ENCODE measurements at places on chromosomes 2 and 18.

DNA sequence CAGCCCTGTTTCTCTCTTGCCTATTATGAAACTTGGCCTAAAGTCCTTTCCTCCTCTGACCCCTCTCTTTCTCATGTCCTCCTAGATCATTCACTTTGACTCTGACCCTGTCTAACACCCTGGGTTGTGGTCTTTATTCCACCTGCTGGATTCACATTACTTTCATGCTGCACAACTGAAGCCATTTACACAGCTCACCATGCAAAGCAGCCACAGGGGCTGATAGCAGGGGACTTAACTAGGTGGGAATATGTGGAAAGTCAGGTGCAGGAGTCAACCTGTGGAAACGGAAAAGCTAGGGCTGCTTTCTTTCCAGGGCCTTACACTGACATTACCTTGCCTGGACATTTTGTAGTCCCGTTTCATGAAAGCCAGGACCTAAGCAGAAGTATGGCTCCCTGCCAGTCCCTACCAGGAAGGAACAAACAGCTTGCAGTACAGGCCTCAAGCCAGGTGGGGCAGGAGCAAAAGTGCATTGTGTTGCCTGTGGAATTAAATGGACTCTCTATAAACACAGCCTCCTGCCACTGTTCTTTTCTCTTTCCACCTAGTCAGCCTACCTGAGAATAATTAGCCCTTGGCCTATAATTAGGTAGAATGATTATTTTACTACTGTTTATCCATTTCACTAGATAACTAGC lies 11.8 kb downstream of the MAPRE3 start:
- DNase-seq: peak; percentile 36

- DNase-seq: no peak
Observed at GRCh38 chr2:45649462-45649857, 2.0 kb upstream of the PRKCE start.

- DNase-seq: no peak
Observed at GRCh38 chr2:178105566-178105965, 6.7 kb upstream of the RBM45 start.

DNA sequence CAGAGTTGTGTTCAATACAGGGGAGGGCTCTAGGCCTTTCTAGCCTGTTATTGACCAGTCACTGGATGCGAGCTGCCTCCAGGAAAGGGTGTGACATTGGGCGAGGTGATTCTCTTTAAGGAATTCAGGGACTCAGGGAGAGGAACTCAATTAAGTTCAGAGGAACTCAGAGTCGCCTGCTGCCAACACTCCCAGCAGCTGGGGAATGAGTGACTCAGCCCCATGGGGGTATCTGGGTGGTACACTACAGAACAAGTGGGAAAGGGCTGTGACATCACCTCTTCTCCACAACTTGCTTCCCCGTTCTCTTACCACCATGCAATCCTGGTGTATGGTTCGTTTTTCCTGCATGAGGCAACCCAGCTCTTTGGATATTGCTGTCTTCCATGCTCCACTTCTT lies 50.4 kb upstream of the CYRIA start:
- DNase-seq: no peak

DNA sequence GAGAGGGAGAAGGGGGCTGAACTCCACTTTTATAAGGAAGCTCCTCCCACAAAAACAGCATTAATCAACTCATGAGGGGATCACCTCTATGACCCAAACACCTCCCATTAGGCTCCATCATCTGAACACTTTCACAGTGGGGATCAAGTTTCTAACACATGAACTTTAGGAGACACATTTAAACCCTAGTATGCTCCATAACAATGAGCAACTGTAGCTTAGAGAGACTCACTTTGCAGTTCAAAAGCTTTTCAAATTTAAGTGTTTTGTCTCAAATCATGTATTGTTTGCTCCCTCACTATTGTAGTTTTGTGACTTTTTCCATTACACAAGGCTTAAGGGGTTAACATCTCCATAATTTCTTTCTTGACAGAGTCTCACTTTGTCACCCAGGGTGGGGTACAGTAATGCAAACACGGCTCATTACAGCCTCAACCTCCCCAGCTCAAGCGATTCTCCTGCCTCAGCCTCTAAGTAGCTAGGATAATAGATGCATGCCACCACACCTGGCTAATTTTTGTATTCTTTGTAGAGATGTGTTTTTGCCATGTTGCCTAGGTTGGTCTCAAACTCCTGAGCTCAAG lies 352.7 kb upstream of the CDH20 start:
- no peak for DNase-seq

GRCh38 chr2:179297927-179298326 lies 33.3 kb upstream of the SESTD1 start:
- no peak for DNase-seq

GRCh38 chr2:157894694-157895435 lies 18.7 kb upstream of the ACVR1 start:
- no peak for DNase-seq

GRCh38 chr18:9787036-9787435 lies 78.9 kb downstream of the RAB31 start:
- no peak for DNase-seq

- no peak for DNase-seq
Observed at GRCh38 chr2:215527736-215528135, 91.9 kb upstream of the FN1 start.

DNA sequence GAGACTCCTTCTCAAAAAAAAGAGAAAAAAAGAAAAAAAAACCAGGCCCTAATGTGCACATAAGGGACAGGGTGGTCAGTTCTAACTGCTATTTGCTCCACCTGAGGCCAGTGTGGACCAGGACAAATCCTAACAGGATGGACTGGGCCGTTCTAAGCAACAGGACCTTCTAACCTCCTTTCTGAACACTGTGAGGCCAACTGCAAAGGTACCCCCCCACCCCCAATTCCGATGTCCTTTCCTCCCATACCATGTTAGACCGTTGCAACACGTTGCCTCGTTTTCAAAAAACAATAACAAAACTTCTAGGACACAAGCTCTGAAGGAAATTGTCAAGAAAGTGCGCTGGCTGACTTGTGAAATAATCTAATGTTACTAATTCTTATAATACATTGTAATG lies 1.2 kb downstream of the THAP4 start:
- no peak for DNase-seq

GRCh38 chr18:49668574-49669275 lies 106.9 kb downstream of the LIPG start:
- DNase-seq: no peak

DNA sequence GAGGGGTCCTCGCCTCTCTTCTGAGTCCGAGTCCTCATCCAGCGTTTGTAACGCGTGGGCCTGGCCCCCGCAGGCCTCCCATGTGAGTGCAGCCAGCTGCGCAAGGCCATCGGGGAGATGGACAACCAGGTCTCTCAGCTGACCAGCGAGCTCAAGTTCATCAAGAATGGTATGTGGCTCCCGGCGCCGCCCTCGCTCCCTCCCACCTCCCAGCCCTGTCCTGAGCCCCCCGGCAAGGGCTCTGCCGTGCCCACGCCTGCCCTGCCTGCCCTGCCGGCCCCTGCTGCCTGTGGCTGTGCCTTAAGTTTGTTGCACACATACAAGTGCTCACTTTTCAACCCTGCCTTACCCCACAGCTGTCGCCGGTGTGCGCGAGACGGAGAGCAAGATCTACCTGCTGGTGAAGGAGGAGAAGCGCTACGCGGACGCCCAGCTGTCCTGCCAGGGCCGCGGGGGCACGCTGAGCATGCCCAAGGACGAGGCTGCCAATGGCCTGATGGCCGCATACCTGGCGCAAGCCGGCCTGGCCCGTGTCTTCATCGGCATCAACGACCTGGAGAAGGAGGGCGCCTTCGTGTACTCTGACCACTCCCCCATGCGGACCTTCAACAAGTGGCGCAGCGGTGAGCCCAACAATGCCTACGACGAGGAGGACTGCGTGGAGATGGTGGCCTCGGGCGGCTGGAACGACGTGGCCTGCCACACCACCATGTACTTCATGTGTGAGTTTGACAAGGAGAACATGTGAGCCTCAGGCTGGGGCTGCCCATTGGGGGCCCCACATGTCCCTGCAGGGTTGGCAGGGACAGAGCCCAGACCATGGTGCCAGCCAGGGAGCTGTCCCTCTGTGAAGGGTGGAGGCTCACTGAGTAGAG lies 14.4 kb upstream of the ALLC start:
- no peak for DNase-seq

DNA sequence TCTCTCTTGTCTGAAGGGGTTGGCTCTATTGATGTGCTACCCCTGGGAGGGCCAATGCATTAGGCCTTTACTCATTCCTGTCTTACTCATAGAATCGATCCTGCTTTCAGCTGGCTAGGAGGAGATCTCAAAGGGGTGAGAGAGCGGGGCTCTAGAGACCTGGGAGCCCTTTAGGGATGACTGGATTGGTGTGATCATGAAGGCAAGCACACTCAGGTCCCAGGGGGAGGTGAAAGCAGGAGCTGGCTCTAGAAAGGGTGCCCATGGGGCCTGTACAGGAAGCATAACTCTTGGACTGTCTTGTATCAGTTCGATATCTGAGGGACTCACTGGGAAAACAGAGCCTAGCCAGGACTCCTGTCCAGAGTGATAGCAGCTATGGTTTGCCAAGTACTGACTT lies 47.8 kb downstream of the INPP4A start:
- no peak for DNase-seq

DNA sequence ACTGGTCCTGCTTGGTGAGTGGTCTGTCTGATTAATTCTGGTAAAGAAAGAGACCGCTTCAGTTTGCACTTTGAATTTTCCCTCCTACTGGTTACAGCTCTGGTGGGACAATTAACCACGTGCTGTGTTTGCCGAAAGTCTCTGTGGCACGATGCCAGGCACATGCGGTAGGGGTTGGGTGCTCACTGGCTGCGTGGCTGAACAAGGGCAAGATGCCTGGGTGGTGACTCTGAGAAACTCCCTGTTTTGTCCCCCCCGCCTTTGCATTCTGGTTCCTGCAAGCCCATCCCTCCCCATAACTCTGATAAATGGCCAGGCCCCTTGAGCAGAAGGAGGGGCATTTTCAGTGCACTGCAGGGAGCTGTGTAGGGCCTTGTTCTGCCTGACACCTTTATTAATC lies 206.1 kb downstream of the TFCP2L1 start:
- no peak for DNase-seq

DNA sequence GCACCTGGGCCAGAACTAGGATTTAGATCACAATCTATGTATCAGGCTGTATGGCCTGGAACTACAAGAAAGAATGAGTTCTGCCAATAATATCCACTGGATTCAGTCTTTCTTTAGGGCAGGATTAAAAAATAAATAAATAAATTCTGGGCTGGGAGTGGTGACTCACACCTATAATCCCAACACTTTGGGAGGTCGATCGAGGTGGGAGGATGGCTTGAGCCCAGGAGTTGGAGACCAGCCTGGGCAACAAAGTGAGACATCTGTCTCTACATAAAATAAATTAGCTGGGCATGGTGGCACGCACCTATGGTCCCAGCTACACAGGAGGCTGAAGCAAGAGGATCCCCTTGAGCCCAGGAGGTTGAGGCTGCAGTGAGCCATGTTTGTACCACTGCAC lies 8.1 kb downstream of the AMMECR1L start:
- DNase-seq: no peak

DNA sequence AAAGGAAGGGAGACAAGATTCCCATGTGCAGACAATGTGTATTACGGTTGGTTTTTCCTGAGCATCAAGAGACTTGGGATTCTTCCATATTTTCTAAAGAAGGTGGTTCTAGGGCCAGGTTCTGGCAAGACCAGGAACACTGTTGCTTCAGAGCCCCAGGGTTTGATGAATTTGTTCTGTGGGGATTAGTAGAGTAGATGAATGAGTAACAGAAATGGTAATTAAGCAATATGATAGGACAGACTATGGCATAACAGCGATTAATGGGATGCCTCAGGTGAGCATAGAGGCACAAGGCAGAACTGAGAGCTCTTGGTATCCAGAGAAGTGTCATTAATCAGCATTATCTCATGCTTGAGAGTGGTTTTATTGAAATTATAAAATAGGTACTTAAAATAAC lies 82.8 kb upstream of the PNPT1 start:
- no peak for DNase-seq

- DNase-seq: no peak
Observed at GRCh38 chr2:84894758-84895520, 10.5 kb upstream of the TMSB10 start.

DNA sequence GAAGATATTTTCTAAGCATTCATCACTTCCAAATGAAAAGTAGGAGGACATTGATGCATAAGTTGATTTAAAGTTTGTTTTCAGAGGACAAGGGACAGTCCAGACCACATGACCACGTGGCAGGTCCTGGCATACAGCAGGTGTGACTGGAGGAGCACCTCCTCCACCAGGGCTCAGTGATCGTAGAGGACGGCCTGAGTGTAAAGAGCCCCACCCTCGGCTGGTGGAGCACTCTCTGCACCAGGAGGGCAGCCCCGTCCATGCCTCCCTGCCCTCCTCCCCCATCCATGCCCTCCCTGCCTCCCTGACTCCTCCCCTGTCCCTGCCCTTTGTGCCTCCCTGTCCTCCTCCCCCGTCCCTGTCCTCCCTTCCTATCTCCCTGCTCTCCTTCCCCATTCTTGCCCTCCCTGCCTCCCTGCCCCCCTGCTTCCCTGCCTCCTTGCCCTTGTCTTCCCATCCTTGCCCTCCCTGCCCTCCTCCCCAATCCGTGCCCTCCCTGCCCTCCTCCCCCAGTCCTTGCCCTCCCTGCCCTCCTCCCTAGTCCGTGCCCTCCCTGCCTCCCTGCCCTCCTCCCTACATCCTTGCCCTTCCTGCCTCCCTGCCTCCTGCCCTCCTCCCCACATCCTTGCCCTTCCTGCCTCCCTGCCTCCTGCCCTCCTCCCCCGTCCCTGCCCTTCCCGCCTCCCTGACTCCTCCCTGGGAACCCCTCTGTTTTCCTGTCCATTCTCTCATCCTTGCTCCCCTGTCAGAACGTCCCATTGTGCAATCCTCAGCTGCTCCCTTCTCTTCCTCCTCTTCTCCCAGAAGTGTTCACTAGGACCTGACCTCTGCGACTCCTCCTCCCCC lies 47.9 kb downstream of the ANKMY1 start:
- DNase-seq: no peak

GRCh38 chr2:8794923-8795825 lies 42.2 kb downstream of the KIDINS220 start:
- no peak for DNase-seq

- no peak for DNase-seq
Observed at GRCh38 chr18:62420151-62420512, 95.0 kb downstream of the TNFRSF11A start.

GRCh38 chr2:14420851-14421250 lies 211.7 kb upstream of the LRATD1 start:
- DNase-seq: no peak

- DNase-seq: no peak
Observed at GRCh38 chr2:2590841-2591541, 259.9 kb upstream of the MYT1L start.

DNA sequence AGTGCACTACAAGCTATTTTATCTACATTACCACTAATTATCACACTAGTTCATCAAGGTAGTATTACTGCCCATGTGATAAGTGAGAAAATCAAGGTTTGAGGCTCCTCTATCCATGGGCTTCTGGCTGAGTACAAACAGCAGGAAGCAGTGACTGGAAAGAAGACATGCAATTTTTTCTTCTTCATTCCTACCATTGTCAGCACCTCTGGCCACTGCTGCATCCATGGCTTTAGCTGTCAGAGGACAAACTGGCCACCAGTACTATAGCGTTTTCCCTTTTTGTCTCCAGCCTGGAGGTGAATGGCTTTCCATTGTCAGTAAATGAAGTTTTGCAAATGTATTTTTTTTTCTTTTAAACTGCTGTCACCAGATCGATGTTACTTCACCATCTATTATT lies 674.9 kb downstream of the LRP1B start:
- no peak for DNase-seq

GRCh38 chr2:12050396-12050795 lies 304.0 kb downstream of the LPIN1 start:
- no peak for DNase-seq
